ENCODE measurements at places on chromosomes 2 and 18.
A peak's percentile ranks its signal among the peaks of the same experiment; 100 is the strongest.

GRCh38 chr2:51710222-51710621 lies 678.3 kb upstream of the NRXN1 start:
- DNase-seq: no peak

- DNase-seq: no peak
Observed at GRCh38 chr18:46343931-46344372, 239.8 kb downstream of the HAUS1 start.

DNA sequence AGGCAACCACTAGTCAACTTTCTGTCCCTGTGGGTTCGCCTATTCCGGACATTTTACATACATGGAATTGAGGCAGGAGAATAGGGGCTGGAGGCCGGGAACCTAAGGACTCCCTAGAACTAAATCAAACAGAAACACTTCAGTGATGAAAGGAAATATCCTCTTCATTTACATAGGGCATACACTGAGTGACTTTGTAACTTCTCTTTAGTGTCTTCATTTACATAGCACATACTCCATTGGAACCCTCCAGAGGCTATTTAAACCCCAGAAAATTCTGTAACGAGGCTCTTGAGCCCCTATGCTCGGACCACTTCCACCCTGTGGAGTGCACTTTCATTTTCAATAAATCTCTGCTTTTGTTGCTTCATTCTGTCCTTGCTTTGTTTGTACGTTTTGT lies 56.5 kb downstream of the CCDC195 start:
- DNase-seq: no peak

GRCh38 chr18:48966523-48966922 lies 15.8 kb upstream of the SMAD7 start:
- DNase-seq: no peak

DNA sequence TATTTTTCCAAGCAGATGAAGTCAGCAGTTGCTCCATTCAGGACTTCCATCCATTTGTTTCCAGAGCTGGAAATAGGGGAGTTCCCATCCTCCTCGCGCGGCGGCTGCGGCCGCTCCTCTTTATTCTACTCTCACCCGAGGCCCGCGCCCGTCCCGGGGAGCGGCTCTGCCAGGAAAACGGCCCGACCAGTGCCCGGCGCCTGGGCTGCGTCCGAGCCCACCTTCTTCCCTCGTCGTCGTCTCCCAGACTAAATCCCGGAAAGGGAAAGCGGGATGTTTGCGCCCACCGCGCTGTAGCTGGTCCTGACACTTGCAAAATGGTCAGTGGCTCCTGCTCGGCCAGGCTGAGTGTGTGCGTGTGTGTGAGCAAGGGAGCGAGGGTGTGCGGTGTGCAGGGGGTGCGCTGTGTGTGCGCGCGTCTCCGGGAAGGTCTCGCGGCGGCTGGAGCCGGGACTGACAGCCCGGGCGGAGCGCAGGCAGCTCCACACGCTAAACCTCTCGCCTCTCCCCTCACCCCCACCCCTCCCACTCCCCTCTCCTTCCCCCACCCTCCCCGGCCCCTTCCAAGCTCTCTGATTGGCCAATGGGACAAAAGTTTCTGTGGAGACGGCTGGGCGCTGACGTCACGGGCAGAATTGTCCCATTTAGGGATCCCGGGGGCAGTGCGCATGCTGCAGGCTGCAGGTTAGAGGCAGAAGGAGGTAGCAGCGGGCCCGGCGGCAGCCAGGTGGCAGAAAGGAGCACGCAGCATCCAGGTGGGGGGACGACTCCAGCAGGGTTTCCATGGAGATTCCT lies at the start of gene NOL4:
Gene NOL4 (minus strand): TSS at position 491 of the 795 bp plus-strand sequence. CDS start 1,660 bp downstream, outside the sequence.
- no peak for DNase-seq

DNA sequence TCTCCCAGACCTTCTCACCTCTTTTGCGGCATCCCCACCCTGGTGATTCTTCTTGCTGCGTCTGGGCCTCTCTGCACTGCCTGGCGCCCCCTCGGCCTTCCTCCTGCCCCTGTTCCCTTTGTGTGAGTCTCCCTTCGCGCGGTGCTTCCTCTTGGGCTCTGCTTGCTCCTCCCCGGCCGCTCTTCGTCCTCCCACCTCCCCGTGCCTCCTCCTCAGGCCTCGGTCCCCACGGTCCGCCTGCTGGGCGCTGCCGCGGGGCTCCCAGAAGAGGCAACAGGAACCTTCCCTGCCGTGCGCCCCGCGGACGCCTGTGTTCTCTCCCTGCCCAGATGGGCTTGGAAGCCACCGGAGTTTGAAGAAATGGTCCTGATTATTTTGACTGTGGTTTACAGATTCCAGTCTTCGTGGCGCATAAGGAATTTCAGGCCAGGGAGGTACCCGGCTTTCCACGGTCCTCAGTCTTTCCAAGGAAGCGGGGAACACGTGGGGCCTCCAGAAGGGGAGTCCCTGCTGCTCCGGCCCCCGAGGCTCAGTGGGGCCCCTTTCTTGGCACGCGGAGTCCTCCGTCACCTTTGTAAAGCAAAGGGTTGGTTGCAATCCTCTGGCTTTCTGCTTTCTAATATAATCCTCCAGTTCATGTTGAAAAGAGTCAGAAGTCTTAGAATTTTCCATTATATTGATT lies 13.1 kb downstream of the RNU2-63P start:
- DNase-seq: no peak

GRCh38 chr2:221596192-221596591 lies 24.1 kb upstream of the EPHA4 start:
- peak; percentile 90 for DNase-seq

- DNase-seq: no peak
Observed at GRCh38 chr2:158120102-158120501, 18.4 kb downstream of the UPP2 start.

DNA sequence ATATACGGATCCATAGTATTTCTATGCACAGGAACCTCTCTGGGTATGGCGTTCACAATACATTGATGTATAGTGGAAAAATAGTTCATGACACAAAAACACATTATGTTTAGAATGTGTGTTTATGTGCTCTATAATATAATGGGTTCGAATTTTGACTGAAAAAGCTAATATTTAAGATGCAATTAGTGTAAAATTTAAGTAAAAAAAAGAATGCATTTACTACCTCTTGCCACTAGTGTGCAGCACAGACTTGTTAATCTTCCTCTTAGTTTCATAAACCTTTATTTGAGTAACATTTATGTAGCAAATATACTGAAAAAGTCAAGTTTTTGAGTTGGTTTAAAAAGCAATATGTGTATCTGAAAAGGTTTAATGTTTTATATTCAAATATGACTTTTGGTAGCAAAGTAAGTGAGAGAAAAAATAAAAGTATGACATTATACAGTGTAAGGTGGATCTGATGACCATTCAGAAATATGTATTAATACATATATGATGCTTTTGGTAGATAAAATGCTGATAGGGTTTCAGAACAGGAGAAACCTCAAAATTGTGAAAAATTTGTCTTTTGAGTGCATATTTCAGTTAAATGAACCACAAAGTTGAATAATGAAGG lies 49.4 kb downstream of the CCDC102B start:
- DNase-seq: peak; percentile 69

- DNase-seq: no peak
Observed at GRCh38 chr2:88754585-88755320, 63.3 kb downstream of the RPIA start.

GRCh38 chr2:215678094-215678493 lies 242.2 kb upstream of the FN1 start:
- DNase-seq: no peak

DNA sequence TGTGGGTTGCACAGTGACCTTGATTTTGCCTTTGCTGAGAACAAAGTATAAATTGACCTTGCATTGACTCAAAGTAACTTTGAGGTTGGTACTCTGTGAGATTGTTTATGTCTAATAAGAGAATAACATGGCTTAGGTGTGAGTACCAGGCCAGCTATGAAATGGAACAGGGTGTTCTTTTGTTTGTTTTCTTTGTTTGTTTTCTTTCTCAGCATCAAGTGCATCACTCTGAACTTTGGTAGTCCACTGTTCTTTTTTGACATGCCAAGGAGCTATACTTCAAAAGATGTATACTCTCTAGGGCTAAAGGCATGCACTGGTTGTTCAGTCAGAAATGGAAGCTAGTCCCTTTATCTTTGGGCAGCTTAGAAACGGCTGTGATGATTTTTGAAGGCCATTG lies 5.1 kb downstream of the ABCB11 start:
- DNase-seq: no peak

DNA sequence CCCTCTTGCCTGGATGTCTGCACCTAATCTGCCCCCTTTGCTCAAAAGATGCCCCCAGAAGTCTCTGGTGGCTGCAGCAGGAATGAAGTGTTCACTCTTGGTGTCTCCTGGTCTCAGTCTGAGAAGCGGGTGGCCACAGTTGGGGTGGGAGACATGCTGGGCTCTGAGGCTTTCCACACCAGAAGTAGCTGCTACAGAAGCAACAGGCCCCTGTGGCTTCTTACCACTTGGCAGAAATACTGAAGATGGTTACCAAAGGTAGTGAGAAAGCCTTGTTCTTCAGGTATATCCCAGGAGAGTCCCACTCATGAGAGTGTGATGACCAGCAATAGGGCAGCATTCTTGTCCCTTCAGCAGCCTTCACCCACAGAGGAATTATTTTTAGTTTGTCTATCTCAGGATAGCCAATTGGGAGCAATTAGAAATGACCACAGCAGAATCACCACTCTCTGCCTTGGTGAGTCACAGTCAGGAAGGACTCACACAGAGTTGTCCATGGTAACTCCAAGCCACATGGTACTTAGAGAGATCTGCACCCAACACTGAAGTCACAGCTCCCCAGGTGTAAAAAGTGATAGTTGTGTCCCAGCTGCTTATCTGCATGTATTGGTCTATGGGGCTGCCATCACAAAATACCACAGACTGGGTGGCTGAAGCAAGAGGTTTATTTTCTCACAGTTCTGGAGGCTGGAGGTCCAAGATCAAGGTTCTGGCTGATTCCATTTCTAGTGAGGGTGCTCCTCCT lies 169.8 kb upstream of the ID2 start:
- peak; percentile 70 for DNase-seq

- DNase-seq: peak; percentile 54
Observed at GRCh38 chr18:9787712-9788111, 79.6 kb downstream of the RAB31 start.

GRCh38 chr2:78118037-78118436 lies 595.9 kb upstream of the LRRTM4 start:
- DNase-seq: no peak

DNA sequence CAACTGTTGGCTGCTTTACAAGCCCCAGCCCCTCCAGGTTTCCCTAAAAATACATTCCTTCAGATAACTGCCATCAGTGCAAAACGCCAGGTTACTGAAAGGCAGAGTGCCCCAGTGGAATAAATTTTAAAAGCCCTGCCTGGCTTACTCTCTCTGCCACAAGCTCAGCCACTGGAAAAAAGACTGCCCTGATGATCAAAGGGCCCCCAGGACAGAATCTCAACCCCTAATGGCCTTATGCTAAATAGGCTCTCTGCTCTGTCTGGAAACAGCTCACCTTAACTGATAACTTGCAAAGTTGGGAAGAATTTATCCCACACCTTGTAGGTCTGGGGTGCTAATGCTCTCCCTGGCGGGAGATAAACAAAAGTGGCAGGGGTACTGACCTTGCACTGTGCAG lies 33.9 kb downstream of the CFAP53 start:
- DNase-seq: no peak

GRCh38 chr2:53640466-53640865 lies 127.1 kb upstream of the CHAC2 start:
- no peak for DNase-seq

- no peak for DNase-seq
Observed at GRCh38 chr2:25964891-25965290, 17.4 kb downstream of the KIF3C start.

DNA sequence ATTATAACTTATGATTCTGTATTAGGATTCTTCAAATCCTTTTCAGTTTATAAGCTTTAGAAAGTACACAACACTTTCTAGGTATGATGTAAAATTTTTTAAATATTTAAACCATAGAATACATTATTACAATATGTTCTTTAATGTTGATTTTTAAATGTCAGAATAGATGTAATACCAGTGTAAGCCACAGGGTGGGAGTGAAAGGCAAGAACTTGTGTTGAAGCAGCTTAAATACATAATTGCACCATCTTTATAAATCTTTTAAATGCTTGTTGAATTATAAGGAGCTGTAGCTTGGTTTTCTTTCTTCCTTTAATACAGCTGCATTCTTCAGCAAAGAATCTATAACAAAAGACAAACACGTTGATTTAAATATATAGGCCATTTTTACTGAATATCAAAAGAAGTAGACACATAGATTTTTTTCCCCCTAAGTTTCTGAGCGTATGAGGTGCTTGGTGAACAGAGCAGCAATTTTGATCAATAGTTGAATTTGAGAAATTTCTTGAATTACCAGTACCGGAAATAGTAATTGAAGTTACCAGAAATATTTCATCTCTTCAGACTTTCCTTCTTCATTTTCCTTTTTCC lies 63.0 kb downstream of the TANK start:
- DNase-seq: peak; percentile 65

DNA sequence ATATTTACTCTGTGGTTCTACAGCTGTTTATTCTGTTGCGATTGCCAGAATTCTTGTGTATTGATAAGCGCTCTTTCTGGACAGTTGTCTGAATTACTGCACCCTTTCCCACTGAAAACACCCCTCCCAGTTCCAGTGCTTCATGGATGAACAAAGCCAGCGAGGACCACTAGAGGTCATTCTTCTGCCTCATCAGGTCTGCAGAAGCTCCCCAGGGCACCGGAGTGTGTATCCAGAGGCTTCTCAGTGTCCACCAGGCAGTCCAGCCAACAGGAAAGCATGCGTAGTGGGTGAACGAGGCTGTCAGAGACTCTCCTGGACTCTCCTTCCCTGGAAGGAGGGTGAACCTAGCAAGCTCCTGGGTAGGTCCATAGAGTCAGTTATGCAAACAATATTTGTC lies 40.6 kb upstream of the INHBB start:
- no peak for DNase-seq

DNA sequence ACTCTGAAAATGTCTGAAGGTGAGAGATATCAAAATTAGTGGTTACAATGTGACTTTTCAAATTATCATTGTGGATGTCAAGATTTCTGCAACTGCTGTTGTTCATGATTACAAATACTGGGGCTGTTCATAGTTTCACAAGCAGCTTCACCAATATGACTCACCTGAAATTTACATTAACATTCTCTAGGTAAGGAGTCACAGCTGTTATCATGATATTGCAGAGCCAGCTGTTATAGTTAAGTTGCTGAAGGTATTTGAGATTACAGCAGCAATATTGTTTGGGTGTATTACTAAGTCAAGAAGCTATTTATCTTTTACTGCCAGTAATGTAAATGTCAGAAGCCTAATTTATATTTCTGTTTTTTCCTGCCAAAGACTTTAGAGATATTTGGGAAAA lies 140.0 kb downstream of the MC4R start:
- peak; percentile 3 for DNase-seq

DNA sequence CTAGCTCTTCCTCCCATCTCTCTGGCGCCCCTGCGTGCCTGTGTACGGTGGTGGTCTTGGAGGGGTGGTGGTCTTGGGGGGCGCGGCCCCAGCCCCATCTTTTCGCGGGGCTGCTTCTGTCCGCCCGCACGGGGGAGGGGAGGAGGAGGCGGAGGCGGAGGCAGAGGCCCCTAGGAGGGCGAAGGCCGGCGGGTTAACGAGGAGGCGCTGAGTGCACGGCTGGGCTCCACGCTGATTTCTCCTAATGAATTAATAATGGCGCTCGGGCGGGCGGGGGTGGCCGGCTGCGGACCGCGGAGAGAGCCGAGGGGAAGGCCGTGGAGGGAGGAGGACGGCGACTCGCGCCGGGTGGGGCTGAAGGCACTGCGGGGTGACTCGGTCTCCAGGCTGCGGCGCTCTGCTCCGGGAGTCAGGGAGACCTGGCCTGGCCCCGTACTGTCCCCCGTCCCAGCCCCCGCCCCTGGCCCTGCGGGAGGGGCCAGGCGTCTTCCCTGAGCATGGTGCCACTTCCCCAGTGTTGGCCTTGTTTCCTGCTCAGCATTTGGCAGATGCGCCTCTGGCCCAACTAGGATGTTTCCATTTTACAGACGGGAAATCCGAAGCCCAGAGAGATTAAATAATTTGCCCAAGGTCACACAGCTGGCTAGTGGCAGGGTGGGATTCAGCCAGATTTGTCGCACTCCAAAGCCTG lies 6.0 kb downstream of the GAREM2 start:
- DNase-seq: peak; percentile 21

Measured in fibroblast of mammary gland (primary cell).